Tracheal epithelial cell (primary cell): ENCODE measurements at places on chromosomes 3 and 15. TPM values are rescaled to one million over a fixed set of nuclear protein-coding genes. Genes with fewer than 3 reads are reported as not detected.

EFHB gene
- total RNA-seq, result 1.4 TPM in 1 of 2 replicates, not detected in the other

ACAN gene
- total RNA-seq, result not detected in 2 replicates

BOC gene
- total RNA-seq, result 0.43 and 0.72 TPM in 2 replicates

NEK10 gene
- total RNA-seq, result 0.72 and 2.6 TPM in 2 replicates

OXSM gene
- total RNA-seq, result 12.3 and 24.5 TPM in 2 replicates

PCOLCE2 gene
- total RNA-seq, result 1.1 and 5.1 TPM in 2 replicates

A4GNT gene
- not detected in 2 replicates for total RNA-seq

C3orf49 gene
- not detected in 2 replicates for total RNA-seq

SLC6A11 gene
- total RNA-seq, result 2.7 and 3.2 TPM in 2 replicates

SEMA3G gene
- total RNA-seq, result under 0.01 and 1.7 TPM in 2 replicates

MYEF2 gene
- 0.43 and 4.8 TPM in 2 replicates for total RNA-seq

GRAMD1C gene
- 1.2 and 1.3 TPM in 2 replicates for total RNA-seq

GABRA5 gene
- not detected in 2 replicates for total RNA-seq

DUOX1 gene
- 19.0 and 34.3 TPM in 2 replicates for total RNA-seq

TNFSF10 gene
- total RNA-seq, result 30.5 and 113 TPM in 2 replicates

NPAP1 gene
- under 0.01 TPM in 1 of 2 replicates, not detected in the other for total RNA-seq

SLC12A8 gene
- 20.7 and 28.7 TPM in 2 replicates for total RNA-seq

FBXW12 gene
- not detected in 2 replicates for total RNA-seq

HES1 gene
- 100 and 117 TPM in 2 replicates for total RNA-seq

RHCG gene
- total RNA-seq, result 196 and 310 TPM in 2 replicates

GOLGA8O gene
- 0.48 TPM in 1 of 2 replicates, not detected in the other for total RNA-seq

TXNRD3 gene
- 12.3 and 15.8 TPM in 2 replicates for total RNA-seq

NR2F2 gene
- total RNA-seq, result 3.6 and 4.8 TPM in 2 replicates

PROS1 gene
- 9.2 and 9.6 TPM in 2 replicates for total RNA-seq

LMAN1L gene
- 0.21 TPM in 1 of 2 replicates, not detected in the other for total RNA-seq

ACAP2 gene
- total RNA-seq, result 38.3 and 58.2 TPM in 2 replicates

CCDC54 gene
- total RNA-seq, result not detected in 2 replicates

ANKRD63 gene
- not detected in 2 replicates for total RNA-seq

CLRN1 gene
- total RNA-seq, result not detected in 2 replicates

ZNF660 gene
- 1.4 TPM in 1 of 2 replicates, not detected in the other for total RNA-seq
